ENCODE measurements at places on chromosomes 7 and 10.

GRCh38 chr7:36047091-36047658 is 105.9 kb upstream of the EEPD1 start:
- DNase-seq = peak; percentile 75

DNA sequence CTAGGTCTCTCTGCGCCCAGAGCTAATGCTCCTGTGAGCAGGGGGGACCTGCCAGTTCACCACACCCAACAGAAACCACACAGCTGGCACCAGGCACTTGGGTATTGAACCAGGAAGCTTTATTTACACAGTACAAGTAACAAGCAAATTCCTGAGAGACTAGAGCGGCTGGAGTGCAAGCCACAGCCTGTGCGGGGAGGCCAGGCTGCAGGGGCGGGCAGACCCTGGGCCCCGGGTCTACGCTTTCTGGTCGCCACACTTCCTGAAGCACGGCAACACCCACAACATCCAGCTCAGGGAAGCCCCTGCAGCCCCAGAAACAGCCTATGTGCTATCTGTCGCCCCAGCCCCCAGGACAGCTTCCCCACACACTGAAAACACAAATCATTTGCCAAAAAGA is 125.0 kb downstream of the FAM53B start:
- DNase-seq = no peak

- no peak for DNase-seq
These were observed 97.6 kb upstream of the ITGB1 start for GRCh38 chr10:33055625-33056024.

- no peak for DNase-seq
These were observed 351.2 kb downstream of the PHTF2 start for GRCh38 chr7:78149787-78150186.

DNA sequence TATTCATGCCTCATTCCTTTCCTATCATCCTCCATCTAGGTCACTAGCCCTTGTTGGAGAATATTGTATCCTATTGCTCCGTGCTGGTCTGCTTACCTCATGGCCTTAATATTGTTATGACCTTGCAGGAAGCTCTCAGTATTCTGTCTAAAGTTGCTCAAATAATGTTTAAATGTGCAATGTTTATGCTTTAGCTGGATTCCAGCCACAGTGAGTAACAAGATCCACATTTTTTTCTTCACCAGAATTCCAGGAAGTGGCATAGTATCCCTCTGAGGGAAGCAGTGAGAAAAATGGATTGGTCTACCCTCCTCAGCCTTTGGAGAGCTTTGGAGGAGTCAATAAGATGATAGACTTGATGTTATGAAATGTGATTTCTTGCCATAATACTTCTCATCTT is 402.6 kb downstream of the NRG3 start:
- DNase-seq = peak; percentile 58

GRCh38 chr7:98594348-98594747 is 22.7 kb upstream of the NPTX2 start:
- no peak for DNase-seq

DNA sequence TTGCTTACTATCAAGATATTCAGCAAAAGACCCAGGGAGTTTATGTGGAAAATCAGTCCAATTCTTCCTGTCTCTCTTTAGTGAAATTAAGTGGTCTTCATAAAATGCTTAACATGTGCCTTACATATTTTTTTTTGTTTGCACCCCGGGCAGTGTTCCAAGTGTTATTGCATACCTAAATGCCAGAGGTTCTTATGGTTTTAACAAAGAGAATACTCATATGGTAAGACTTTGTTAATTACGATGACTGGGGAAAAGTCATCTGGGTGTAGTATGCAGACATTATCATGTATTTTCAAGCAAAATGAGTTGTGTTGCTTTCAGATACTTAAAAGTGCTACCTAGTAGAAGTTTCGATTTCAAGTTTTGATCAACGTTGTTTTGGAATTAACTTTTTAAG is 82.6 kb downstream of the PRKG1 start:
- DNase-seq = no peak

DNA sequence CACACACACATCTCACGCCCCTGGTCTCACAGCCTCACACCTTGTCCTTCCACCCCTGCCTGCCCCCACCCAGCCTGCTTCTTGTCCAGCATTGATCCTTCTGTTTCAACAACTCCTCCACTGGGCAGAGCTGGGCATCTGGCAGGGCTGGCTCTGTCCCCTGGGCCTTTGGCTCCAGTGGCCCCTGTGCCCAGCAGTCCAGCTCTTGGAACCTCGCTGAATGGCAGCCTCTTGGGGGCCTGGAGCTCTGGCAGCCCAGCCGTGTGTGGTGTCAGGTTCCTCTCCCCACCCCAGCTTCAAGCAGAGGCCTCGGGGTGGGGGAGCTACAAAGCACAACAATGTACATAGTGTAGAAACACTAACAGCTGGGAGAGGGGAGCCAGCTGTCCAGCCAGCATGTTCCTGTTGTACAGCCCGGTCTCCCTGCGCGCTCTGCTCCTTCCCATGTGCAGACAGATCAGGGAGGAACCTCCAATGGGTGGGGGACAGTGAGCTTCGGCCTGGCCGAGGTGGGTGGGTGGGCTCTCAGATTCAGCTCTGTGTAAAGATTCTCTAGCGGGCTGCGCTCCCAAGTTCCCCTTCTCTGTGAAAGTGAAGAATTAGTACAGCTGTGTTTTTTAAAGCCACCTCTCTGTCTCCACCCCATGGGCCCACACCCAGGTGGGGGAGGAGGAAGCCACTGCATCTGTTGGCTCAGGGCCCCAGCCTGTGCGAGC is 19.4 kb downstream of the ZMIZ2 start:
- DNase-seq = no peak

DNA sequence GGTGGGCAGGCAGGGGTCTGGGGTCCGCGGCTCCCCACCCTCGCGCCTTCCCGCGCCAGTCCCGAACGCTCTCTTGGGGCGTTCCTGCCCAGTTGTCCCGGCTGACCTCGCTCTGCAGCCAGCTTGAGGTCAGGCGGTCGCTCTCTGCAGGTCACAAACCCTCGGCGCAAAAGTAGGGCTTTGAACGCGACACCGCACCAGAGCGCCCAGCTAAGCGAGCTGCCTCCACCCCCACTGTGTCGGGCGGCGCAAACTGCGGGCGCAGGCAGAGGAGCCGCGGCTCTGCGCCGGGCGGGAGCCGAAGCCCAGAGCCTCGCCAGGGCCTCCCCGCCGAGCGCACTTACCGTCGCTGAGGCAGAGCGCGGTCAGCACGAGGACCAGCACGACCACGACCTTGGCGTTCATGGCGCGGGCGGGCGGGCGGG is 284 bp downstream of the CXCL12 start:
- no peak for DNase-seq

- peak; percentile 44 for DNase-seq
These were observed 72.5 kb downstream of the SYPL1 start for GRCh38 chr7:106039486-106040060.

DNA sequence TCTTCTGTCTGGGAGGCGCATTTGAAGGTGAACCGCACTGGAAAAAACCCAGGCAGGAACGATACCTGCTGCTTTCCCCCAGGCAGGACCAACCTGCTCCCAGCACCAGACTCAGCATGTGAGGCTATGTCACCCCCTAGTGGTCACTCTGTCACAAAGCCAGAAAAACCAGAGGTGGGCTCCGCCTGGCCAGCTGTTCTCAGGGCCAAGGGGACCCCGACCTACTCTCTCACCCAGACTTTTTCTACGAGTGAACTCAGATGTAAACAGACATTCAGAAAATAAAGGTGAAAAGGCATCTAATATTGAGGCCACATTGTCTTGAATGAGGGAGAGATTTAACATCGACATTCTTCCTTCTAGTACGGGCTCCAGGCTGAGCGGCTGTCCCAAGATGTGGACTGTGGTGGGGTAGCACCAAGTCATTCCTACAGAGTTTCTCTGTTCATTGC is 117.3 kb downstream of the PRKAG2 start:
- peak; percentile 73 for DNase-seq

GRCh38 chr10:80126876-80127275 is 5.7 kb upstream of the PLAC9 start:
- DNase-seq = no peak

GRCh38 chr10:95988702-95989101 is 54.7 kb upstream of the CCNJ start:
- DNase-seq = no peak

DNA sequence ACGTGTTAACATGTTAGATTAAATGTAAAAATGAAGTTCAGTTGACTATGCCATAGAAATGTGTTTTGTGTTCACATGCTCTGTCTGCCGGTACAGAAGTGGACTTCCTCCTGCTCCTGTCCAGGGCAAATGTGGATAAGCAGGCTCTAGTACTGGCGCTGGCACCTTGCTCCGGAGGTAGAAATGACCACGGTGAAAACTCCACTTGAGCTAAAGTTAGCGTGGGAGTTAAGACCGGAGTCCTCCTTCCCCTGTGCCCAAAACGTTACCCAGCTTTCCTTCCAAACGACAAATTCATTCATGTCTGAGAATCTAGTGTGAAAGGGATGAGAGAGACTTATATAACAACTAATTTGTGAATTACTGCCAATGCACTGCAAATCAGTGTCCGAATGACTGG is 35.0 kb upstream of the ATP6V0A4 start:
- DNase-seq = no peak

GRCh38 chr10:117413928-117414618 is 38.8 kb upstream of the PDZD8 start:
- no peak for DNase-seq

GRCh38 chr7:48938539-48939295 is 14.4 kb downstream of the CDC14C start:
- DNase-seq = peak; percentile 72

DNA sequence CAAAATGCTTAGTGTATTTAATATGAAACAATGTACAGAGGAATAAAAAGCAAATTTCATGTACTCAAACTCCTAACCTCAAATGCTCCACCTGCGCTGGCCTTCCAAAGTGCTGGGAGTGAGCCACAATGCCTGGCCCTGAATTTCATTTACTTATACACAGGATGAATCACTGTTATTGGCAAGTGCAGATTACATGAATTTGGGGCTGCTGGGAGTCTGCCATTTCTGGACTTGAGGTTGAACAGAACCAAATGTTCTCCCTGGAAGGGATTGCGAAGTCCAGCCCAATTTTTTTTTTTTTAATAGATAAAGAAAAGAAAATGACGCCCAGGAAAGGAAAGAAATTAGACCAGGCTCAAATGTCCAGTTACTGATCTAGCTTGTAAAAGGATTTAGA is 6.8 kb upstream of the CSTF2T start:
- no peak for DNase-seq

GRCh38 chr7:55048221-55048859 is 29.5 kb downstream of the EGFR start:
- peak; percentile 64 for DNase-seq

DNA sequence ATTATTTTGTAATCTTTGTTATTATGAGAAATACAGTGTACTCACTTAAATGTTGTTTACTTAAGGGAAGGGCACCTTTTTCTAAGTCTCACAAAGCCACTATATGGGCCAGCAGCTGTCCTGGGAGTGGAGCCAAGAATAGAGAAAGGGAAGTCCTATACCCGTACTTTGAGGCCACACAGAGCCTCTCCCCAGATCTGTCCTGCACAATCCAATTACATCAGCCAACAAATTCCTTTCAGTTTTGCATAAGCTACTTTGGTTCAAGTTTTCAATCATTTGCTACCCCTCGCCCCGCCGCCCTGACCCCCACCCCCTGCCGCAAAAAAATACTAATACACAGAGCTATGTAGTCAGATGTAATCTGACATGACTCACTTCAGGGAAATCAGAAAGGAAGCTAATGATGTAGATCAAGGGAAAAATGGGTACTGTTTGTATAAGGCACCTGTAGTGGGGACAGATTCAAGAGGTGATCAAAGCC is 297.4 kb upstream of the NEBL start:
- DNase-seq = peak; percentile 63

- no peak for DNase-seq
These were observed 88.9 kb downstream of the FAM13C start for GRCh38 chr10:59273445-59273844.

GRCh38 chr10:81027223-81027622 is 489.5 kb downstream of the SH2D4B start:
- no peak for DNase-seq

DNA sequence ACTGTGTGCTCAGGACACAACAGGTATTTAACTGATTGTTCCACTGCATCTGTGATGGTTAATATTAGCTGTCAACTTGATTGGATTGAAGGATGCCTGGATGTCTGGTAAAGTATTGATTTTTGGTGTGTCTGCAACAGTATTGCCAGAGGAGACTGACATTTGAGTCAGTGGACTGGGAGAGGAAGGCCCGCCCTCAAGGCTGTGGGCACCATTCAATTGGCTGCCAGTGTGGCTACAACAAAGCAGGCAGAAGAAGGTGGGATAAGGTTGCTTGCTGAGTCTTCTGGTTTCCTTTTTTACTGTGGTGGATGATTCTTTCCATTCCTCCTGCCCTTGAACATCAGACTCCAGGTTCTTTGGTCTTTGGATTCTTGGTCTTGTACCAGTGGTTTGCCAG is 137.1 kb upstream of the FAM13C start:
- DNase-seq = no peak

- no peak for DNase-seq
These were observed 67.0 kb downstream of the CTBP2 start for GRCh38 chr10:125093199-125093973.

GRCh38 chr7:29499932-29500331 is 63.7 kb upstream of the PRR15 start:
- no peak for DNase-seq

DNA sequence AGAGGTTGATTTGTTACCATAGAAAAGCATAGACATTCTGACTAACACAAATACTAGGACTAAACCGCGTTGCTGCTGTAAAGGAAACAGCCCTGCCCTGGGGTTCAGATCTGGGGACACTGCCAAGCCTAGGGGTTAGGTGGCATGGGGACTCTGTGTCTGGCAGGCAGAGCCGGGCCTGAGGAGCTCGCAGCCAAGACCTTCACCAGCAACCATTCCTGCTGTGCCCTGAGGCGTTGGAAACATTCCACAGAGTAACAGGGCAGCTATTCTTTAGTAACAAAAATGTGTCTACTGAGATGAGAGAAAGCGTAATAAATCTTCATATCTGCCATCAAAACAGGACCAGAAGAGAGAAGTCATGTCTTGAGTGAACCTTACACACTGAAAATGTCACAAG is 280.5 kb downstream of the POM121L12 start:
- DNase-seq = peak; percentile 86

DNA sequence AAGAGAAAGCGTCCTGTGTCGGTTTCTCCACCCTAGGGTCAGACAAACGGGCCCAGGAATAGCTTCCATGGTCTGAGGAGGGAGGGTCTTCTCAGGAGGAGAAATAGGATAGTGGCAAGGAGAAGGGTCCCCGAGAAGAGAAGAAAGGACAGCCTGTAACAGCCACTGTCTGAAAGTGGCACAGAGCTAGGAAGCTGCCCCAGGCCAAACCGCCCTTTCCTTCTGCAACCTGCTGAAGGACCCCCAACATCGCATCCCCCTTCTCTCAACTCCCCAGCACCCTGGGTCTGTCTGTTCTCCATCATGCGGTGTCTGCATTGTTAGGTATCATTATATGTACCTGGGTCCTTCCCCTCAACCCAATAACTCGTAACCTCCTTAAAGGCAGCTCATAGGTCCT is 47.1 kb downstream of the COL17A1 start:
- no peak for DNase-seq

DNA sequence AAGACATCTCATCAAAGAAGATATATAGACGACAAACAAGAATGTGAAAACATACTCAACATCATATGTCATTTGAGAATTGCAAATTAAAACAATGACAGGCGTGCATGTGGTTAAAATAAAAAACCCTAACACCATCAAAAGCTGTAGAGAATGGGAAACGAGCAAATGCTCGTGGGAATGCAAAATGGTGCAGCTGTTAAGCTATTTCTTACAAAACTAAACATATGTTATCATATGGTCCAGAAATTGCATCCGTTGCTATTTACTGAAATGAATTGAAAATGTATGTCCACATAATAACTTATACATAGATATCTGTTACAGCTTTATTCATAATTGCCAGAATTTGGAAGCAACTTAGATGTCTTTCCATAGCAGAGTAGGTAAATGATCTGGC is 574.4 kb downstream of the TNS3 start:
- no peak for DNase-seq

GRCh38 chr10:104892879-104893617 is 252.0 kb downstream of the SORCS3 start:
- DNase-seq = no peak
